CD4-positive, alpha-beta T cell (primary cell): ENCODE measurements at places on chromosomes 4 and X.

DNA sequence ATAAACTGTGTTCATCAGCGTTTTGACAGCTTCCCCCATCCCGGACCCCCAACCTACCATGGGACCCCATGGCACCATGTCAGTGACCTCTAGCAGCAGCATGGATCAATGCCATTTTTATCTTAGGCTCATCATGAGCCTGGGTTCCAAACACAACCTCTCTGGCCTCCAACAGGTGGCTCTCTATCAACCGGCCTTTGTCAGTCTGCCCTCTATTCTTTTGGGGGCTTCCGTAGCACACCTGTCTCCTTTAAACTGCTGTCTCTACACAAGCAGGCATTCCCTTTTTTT is 721 bp upstream of the TMEM150C start:
- DNase-seq, result no peak

DNA sequence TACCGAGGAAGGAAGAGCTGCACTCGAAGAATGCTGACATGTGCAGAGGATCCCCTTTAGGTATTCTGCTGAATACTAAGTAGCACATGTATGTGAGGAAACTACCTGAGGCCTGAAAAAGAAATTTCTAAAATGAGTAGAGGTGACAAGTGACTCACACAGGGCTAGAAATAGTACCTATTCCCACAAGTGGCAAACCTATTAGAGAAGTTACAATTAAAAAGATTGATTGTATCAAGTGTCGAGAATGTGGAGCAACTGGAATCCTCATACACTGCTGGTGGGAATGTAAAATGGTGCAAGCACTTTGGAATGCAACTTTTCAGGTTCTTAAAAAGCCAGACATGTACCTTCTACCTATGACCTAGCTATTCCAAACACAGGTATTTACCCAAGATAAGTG is 47.4 kb downstream of the CCSER1 start:
- DNase-seq, result no peak

DNA sequence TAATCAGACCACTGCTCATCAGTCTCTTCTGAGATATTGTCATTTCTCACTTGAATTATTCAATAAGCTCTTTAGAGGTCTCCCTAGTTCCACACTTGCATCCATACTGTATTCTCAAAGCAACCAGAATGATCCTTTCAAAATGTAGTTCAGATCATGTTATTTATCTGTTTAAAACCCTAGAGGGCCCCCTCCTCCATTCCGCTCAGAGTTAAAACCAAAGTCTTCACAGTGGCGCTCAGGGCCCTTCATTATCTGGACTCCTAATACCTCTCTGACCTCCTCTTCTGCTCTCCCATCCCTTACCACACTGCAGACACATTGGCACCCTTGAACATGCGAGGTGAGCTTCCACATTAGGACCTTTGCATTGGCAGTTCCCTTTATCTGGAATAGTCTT is 32.7 kb upstream of the HPGDS start:
- no peak for DNase-seq

DNA sequence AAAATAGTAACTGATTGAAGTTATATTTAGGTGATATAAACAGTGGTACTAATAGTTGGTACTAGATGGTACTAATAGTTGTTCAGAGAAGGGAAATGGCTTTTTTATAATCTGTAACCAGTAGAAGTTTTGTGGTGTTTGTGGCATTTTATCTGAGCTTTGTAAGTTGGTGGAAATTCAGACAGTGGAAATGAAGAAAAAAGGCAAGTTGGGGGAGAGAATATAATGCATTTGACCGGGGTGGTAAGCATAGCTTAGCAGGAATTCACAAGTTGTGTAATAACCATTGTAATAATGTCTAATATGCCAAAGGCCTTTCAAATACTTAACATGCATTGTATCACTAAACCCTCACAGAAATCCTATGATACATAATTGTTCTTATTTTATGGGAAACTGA is 36.3 kb downstream of the DTHD1 start:
- no peak for DNase-seq

DNA sequence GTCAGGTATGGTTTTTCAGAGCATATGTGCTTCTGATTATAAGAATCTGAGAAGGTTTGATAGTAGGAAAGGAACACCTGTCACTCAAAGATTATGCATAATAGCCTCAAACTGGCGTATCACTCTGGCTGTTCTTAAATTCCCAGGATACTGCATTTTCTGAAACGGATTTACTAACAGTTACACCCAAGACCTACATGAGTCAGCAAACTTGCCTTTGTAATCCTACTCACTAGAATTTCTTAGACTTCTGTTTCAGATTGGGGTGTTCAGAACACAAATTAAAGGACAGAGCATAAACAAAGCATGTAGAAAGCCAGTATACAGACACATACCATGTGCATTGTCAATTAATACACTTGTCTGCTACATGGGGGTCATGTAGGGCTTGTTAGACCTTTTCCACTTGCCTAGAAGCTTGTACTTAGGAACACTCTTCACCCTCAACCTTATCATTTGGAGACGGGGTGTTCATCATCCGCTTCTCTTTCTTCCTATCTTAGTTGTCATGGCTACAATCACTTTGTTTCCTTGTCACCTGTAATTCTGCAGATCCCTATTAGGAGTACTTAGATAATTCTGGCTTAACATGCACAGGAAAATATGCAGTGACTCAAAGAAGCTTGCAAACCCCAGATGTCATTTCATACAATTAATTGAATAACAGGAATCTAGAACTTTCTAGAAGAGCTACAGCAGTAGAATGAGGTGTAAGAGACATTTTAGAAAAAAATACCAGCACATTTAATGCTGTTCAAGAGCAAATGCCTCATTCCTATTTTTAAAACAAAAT is 593.0 kb upstream of the TENM3 start:
- no peak for DNase-seq

DNA sequence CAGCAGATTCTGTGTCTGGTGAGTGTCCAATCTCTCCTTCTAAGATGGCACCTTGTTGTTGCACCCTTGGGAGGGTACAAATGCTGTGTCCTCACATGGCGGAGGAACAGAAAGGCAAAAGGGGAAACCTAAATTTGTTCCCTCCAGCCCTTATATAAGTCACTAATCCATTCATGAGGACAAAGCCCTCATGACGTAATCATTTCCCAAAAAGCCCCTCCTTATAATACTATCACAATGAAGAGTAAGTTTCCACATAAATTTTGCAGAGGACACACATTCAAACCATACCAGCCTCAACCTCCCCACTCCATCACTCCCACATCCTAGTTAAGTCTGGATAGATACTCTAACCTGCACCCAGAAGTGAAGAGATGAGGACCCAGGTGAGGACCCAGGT is 63.1 kb downstream of the USP38 start:
- no peak for DNase-seq

DNA sequence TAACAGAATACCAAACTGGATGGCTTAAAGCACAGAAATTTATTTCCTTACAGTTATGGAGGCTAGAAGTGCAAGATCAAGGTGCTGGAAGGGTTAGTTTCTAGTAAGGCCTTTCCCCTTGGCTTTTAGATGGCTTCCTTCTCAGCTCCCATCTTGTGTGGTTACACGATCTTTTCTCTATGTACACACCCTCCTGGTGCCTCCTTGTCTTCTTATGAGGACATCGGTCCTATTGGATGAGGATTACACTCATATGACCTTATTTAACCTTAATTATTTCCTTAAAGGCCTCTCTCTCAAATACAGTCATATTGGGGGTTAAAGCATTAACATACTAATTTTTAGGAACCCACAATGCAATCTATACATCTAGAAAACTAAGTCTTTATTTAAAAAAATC is 787.9 kb upstream of the GALNTL6 start:
- no peak for DNase-seq
